ENCODE measurements at places on chromosomes 6 and 20. TPM values are rescaled to one million over a fixed set of nuclear protein-coding genes. Genes with fewer than 3 reads are reported as not detected.

DNA sequence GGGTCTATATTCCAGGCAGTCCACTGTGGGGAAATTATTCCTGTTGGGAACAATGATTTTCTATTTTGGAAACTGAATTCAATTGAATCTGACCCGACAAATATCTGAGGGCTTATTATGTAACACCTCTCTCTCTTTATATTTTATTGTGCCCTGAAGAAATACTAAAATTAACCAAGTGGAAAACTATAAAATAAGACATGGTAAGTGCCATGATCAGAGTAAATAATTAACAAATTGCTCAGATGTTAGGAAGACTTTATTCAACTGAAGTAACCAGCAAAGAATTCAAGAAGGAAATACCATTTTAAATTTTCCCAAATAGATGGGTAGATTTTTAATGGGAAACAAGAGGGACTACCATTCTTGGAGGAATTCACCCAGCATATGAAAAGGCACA lies 632.9 kb downstream of the MAFB start:
- no peak for DNase-seq

DNA sequence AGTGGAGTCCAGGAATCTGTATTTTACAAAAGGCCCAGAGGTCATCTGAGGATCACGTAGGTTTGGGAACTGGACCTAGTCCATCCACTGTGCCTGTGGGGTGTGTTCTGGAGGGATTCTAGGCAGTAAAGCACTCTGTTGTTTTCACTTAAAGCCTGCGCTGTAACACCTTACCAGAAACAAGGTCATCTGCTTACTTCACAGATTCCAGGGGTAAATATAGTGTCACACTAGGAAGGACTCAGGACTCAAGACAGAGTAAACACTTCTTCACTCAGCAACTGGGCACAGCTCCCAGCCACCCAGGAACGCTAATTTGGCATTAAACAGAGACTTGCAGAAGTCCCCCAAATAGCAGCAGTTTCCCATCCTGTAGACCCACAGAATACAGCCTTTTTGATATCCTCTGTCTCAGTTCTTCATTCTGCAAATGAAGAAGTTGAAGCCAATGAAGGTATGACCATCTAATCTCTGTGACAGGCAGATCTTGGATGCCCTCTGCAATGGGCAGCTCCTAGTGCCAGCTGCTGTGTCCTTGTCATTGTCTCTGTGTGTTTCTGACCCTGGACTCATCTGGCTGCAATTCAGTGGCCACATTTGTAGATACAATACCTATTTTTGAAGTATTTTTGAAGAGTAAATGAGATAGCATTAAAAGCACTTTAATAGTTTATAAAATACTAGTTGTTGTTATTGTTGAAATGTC lies 129.1 kb downstream of the SLC24A3 start:
- DNase-seq: no peak

DNA sequence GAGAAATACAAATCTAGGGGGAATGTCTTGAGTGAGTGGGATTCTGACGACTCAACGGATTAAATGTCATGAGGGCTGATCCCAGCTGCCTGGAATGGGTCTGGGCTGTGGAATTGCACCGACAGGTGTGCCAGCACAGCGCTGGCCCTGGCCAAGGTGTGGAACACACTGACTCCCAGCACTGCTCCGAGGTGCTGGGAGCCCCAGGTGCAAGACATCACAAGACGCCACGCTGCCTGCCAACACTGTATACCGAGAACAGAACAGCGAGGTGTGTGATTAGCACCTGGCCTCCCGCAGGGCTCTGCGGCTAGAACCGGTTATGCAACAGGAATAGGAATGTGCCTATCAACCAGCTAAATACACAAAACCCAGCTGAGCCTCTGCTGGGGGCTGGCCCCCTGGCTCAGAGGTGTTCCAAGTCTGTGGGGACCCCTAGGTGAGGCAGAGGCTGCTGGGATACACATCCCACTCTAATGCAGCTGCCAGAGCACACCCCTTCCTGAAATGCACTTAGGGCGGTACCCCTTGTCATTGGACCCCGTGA lies 24.8 kb upstream of the APMAP start:
- DNase-seq: no peak

GRCh38 chr6:135853986-135854385 lies 2.5 kb downstream of the PDE7B start:
- DNase-seq: no peak

GRCh38 chr6:8743170-8743745 lies 307.9 kb upstream of the SLC35B3 start:
- peak; percentile 5 for DNase-seq

GRCh38 chr6:32153564-32154513 lies at the start of gene PPT2:
PPT2 (plus strand) TSS chr6:32154141; CDS start chr6:32154595, 454 bp downstream.
- DNase-seq: peak; percentile 90

- DNase-seq: no peak
Measured at GRCh38 chr6:167651318-167652041, 175.2 kb upstream of the AFDN start.

GRCh38 chr20:62572980-62573379 lies 69.3 kb upstream of the SLCO4A1 start:
- no peak for DNase-seq

- DNase-seq: no peak
Measured at GRCh38 chr6:151338651-151339200, 52.6 kb downstream of the ZBTB2 start.

DNA sequence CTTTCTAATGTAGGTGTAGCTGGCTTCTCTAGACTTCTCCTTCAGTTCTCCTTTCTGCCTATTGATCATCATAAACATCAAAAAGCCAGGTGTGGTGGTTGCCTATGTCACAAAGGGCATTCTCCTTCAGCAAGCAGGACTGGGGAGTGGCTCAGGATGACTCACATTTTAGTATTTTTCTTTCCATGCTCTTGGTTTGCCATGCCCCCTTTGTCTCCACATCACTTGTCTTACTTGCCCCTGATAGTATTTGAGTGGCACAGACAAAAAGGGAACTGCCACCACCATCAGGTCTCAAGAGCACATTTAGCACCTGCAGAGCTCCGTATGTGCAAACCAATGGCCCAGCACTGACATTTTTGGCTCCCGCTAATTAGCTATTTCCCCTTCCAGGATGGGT lies 698.8 kb downstream of the DHX35 start:
- no peak for DNase-seq

DNA sequence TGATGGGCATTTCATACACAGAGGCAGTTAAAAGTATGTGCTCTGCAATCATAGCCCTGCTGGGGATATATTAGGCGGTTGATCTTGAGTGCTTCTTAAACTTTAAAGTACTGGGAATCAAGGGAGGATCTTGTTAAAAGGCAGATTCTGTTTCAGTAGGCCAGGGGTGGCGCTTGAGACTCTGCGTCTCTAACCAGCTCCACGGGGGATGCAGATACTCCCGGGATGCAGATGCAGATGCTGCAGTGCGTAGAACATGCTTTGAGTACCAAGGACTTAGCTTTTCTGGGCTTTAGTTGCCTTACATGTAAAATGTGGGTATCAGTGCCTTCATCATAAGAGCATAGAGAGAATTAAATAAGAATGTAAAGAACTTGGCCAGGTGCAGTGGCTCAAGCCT lies 44.4 kb upstream of the ENPP5 start:
- DNase-seq: no peak

GRCh38 chr6:55255113-55255512 lies 72.2 kb upstream of the GFRAL start:
- no peak for DNase-seq

GRCh38 chr20:34705397-34706301 lies 1.5 kb downstream of the TP53INP2 start:
- peak; percentile 63 for DNase-seq

Gene RAB44
- total RNA-seq: not detected

Gene GJA10
- total RNA-seq: not detected

Gene ULBP3
- not detected for total RNA-seq

Gene TFB1M
- total RNA-seq: 45.3 TPM

Gene ADGRG6
- total RNA-seq: 0.86 TPM

Gene HUS1B
- 0.67 TPM for total RNA-seq

Gene PROKR2
- not detected for total RNA-seq

Gene SYNE1
- 24.0 TPM for total RNA-seq

Gene UBE2J1
- total RNA-seq: 10.8 TPM

Gene CDH26
- 1.8 TPM for total RNA-seq

Gene NECAB3
- 12.7 TPM for total RNA-seq

Gene NRSN2
- total RNA-seq: 4.2 TPM

Gene TMEM14A
- 11.0 TPM for total RNA-seq
